ENCODE measurements at places on chromosomes 1 and 21.

DNA sequence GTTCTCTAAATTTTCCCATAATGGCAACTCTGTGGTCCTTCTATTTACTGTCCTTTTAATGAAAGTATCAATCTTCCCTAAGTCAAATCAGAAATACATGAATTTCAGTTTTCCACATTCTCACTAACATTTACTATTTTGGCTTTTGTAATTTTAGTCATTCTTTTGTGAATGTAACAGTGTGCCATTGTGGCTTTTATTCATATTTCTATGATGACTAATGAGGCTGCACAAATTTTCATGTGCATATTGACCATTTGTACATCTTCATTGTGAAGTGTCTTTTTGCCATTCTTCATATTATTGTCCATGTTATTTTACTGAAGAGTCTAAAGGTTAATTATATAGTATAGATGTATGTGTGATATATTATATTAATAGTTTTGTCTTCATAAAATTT lies 431.0 kb upstream of the BRINP3 start:
- no peak for DNase-seq

GRCh38 chr1:155741908-155742307 lies 53.0 kb downstream of the DAP3 start:
- no peak for DNase-seq

DNA sequence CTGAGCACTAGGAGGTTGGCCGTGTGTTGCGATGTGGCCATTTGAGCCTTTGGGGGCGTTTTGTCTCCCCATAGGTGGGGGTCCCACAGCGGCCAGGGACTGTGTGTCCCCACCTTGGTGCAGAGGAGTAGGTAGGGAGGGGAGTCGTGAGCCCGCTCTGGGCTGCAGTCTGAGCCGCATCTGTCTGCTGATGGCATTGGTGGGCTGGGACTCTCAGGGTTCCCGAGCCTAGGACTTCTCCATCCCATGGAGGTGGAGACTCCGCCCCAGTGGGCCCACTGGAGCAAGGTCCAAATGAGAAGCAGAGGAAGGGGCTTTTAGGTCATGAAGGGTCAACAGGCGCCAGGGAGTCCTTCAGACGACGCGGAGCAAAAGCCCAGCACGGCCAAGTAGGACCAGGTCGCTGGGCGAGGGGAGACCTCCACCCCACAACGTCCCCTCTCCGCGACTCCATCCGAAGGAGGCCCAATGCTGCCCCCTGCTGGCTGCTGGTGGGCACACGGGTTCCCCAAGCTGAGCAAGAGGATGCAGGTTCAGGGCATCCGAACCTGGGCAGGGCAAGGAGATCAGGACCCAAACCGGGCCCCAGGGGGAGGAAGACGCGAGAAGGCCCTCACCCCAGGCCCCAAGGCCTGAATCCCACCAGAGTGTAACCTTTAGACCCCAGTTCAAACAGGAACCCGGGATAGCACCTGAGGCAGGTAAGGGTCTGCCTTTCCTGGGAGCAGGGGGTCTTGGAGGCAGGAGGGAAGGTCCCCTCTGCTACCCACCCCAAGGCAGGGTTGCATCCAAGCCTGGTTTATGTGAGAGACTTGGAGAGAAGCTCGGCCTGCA lies 14.9 kb downstream of the TTC34 start:
- no peak for DNase-seq

- DNase-seq = no peak
Observed at GRCh38 chr1:20307026-20307425, 16.4 kb downstream of the VWA5B1 start.

DNA sequence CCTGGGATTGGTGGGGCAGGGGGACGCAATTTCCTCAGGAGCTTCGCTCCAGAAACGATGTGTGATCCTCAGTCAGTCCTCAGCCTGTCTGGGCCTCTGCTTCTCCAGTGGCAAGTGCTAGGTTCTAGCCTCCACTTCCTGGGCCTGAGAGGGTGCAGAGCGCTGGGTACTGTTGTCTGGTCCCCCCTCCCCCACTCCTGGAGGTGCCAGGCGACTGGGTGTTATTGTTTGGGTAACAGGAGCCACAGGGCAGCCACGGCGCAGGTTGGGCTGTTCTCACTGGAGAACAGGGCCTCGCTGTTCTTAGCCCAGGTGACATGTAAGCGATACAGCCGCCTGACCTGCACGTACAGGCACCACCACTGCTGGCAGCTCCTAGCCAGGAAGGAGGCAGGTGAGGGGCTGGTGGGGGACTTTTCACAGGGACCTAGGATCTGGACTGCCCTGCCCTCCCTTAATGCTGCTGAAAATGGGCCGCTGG lies 2.1 kb downstream of the RPS6KA1 start:
- DNase-seq = no peak

GRCh38 chr1:175192630-175193526 lies at the start of gene KIAA0040:
Gene KIAA0040, minus strand, starts transcription at chr1:175192776. Its CDS starts 31,763 bp downstream, at chr1:175161013.
- DNase-seq = no peak

GRCh38 chr1:29243871-29244200 lies 7.5 kb downstream of the PTPRU start:
- no peak for DNase-seq

DNA sequence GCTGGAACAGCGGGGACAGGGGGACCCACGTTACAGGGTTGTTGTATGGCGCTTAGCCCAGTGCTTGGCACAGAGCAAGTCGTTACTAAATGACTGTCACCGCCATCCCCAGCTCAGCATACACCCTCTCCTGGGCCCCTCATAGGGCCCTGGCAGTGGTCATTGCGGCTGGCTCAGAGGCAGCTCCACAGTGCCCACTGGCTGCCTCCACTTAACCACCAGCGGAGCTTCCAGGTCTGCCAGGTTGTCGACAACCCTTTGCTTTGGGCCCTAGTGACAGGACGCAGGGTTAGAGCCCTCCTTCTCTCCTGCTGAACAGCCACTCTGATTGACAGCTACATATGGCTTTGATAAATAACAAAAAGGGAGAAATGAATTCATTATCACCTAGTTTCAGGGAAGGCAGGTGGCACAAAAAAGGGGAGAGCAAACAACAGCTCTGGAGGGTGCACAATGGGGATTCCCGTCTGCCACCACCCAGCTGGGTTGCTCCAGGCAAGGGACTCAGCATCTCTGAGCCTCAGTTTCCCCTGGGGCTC lies 4.8 kb downstream of the EFHD2 start:
- no peak for DNase-seq

DNA sequence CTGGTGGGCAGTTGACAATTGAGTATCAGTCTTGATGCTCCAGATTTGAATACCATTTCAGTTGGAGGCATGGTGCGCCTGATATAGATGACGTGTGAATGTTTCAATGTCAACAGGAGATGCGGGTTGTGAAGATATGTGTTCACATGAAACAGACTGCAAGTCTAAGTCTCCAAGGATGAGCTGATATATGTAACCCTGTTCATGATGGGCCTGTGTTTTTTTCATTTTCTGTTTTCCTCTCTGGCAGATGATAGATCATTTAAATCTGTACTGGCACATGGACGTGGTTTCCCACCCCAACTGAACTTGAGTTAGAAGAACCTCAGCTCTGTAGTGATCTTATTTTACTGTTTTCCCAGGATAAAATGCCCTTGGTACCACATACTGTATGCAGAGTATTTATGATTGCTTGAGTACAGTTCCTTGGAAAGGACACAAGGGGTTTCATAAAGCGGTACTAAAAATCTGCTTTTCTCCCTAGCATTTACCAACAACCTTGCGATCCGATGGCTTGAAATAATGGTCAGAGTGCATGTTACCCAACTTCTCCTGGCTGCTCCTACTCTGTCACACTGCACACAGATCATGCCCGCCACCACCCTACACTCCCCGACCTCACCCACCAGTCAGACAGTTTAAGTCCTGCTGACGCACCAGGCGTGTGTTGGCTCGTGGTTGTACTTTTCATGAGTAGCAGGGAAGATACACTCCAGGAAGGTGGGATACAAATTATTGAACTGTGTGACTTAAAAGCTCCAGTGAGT lies 131.1 kb downstream of the NFIA start:
- no peak for DNase-seq

DNA sequence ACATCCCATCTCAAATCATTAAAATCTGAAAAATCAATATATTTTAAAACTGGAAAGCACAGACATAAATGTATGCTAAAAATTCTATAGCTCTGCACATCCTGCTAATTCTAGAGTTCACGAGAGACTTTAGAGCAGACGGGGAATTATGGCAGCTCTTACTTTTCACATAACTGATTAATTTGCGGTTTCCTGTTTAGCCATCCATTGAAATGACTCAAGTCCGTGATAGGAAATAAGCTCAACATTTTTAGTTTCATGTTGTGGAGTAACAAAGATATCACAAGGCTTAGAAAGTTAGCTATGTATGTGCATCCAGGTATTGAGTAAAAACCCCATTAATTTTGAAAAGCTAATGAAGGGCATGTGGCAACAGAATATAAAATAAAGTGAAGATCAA lies 123.2 kb downstream of the SMYD2 start:
- no peak for DNase-seq

DNA sequence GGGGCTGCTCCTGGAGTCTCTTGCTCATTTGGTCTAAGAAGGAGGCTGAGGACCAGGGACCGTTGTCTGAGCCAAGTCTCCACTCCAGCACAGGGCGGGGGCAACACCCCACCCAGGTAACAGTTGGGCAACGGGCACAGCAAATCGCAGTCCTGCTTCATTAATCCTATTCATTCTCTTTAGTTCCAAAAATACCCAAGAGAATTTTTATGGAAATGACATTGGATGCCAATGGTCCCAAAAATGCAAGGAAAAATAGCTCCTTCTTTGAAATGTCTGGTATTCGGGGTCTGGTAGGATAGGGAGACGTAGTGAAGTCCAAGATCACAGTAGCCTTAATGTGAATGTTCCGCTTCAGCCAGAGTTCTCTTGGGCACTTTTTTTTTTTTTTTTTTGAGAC lies 74.0 kb downstream of the ATP5PO start:
- DNase-seq = no peak

DNA sequence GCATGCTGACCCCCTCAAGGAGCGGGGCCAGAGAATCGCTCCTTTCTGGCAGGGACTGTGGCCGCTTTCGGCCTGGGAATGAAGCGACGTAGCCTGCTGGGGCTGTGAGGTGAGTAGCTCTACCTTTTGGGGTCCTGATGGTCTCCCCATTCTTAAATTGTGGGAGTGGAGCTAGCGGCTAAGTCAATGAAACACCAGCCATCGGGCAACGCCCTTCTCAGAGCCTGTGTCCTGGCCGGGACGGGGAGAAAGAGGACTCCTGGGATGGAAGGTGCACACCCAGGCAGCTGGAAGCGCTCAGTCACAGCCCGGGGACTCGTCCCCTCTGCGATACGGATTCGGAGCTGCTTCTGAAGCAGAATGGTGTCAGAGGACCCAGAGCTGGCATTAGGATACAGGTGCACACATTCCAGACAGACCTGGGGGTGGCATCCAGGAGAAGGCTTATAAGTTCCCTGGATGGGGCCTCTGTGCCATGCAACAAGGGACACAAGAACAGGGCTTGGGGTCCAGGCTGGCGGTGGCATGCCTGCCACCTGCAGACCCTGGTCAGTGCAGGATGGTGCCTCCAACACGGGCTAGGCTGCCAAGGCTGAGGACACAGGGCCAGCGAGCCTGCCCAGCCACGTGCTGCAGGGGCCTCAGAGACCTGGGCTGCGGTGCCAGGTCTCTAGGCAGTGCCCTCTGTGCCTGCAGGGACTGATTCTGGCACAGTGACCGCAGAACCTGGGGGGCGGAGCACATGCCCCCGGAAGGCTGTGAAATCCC lies 945 bp upstream of the WNT9A start:
- no peak for DNase-seq

DNA sequence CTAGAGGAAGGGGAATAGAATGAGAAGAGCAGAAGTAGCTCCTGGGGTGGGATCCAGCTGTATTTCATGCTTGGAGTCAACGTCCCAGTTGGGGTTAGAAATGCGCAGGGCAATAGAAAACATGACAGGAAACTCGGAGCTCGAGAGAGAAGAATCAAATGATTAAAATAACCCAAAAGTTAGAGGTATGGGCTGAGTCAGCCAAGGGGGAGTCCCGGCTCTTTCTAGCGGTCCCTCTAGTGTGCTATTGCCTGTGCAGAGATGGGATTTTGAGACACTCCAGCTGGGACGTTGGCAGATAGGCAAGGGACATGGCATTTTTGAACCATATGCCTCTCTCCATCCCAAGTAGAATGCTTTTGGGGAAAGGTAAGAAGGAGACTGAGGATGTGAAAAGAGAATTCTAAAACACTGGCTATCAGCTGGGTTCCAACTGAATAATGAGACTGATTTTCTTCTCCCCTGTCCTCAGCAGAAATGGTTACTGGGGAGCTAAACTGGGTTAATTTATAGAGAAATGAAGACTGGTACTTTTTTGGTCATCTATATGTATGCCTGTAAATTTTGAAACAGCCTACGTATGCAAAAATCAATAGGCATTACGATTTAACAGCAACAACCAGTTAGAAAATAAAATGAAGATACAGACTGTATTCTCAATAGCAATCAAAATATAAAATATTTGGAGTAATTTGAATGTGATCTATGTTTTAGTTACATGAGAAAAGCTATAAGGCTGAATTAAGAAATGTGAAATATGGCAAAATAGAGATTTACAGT lies 7.0 kb upstream of the VPS26C start:
- DNase-seq = no peak

GRCh38 chr1:26281091-26281958 lies 1.4 kb downstream of the SH3BGRL3 start:
- DNase-seq = no peak

Data from smooth muscle cell of the brain vasculature (primary cell).